ENCODE measurements at places on chromosomes 3 and 15.

- no peak for DNase-seq
Observed at GRCh38 chr15:89812011-89812846, 2.4 kb downstream of the ANPEP start.

DNA sequence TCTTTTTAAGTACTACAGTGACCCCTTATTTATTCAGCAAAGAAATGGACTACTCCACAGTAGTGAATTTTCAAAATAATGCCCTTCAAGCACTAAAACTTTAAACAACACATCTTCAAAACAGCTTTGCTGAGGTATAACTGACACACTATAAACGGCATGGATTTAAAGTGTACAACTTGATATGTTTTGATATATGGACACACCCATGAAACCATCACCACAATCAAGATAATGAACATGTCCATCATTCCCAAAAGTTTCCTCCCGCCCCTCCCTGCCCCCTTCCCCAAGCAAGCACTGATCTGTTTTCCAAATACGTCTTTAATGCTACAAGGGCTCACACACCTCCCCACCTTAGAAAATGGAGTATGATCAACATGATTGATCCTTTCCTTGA lies 1.6 kb upstream of the FURIN start:
- DNase-seq = no peak

- no peak for DNase-seq
Observed at GRCh38 chr3:178201714-178202113, 334.5 kb upstream of the KCNMB2 start.

DNA sequence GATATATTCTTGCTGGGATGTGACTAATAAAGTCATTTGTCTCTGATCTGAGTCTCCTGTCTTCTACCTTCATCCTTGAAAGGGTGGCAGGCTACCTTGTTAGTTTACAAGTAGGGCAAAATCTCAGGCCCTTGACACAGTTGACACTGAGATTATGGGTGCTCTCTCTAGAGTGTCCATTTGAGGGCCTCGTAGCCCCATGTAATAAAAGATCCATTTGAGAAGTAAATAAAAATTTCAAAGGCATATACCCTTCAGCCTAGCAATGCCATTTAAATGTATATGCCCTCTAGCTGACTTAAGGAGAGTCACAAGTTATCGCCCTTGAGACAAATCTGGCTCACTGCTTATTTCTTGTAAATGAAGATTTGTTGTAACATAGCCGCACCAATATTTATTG lies 98.6 kb downstream of the TCF12 start:
- DNase-seq = no peak

- no peak for DNase-seq
Observed at GRCh38 chr3:117752984-117753717, 1043.6 kb downstream of the TUSC7 start.

GRCh38 chr15:96213045-96213444 lies 117.5 kb upstream of the NR2F2 start:
- no peak for DNase-seq

- no peak for DNase-seq
Observed at GRCh38 chr3:10911350-10912002, 81.1 kb upstream of the SLC6A1 start.

- no peak for DNase-seq
Observed at GRCh38 chr15:35514759-35515158, 31.2 kb downstream of the DPH6 start.

DNA sequence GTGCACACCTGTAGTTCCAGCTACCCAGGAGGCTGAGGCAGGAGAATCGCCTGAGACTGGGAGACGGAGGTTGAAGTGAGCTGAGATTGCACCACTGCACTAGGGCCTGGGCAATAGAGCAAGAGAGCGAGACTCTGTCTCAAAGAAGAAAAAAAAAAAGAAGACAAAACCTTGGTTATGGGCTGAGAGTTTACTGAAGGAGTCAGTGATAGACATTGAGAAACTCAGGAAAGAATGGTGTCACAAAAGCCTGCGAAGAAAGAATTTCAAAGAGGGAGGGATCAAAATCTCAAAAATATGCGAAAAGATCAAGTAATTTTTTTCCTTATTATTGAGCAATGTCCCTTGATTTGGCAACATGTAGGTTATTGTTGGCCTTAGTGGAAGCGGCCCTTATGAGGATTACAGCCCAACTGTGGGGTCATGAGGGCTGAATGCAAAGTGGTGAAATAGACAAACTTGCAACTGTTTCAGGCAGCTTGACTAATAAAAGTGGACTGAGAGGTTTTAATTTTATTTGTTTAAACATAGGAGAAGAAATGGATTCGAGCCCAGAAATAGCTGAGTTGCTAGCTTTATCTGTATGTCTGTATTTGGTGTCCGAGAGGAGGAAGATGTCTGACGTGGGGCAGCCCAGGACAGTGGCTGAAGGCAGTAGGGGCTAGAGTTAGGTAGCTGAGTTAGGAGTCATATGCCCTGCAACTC lies 18.8 kb upstream of the CELF6 start:
- DNase-seq = no peak

- no peak for DNase-seq
Observed at GRCh38 chr3:73143821-73144237, 82.4 kb downstream of the EBLN2 start.

- DNase-seq = no peak
Observed at GRCh38 chr3:188956839-188957489, 214.8 kb upstream of the TPRG1 start.

- no peak for DNase-seq
Observed at GRCh38 chr3:54038391-54038790, 84.0 kb upstream of the CACNA2D3 start.

DNA sequence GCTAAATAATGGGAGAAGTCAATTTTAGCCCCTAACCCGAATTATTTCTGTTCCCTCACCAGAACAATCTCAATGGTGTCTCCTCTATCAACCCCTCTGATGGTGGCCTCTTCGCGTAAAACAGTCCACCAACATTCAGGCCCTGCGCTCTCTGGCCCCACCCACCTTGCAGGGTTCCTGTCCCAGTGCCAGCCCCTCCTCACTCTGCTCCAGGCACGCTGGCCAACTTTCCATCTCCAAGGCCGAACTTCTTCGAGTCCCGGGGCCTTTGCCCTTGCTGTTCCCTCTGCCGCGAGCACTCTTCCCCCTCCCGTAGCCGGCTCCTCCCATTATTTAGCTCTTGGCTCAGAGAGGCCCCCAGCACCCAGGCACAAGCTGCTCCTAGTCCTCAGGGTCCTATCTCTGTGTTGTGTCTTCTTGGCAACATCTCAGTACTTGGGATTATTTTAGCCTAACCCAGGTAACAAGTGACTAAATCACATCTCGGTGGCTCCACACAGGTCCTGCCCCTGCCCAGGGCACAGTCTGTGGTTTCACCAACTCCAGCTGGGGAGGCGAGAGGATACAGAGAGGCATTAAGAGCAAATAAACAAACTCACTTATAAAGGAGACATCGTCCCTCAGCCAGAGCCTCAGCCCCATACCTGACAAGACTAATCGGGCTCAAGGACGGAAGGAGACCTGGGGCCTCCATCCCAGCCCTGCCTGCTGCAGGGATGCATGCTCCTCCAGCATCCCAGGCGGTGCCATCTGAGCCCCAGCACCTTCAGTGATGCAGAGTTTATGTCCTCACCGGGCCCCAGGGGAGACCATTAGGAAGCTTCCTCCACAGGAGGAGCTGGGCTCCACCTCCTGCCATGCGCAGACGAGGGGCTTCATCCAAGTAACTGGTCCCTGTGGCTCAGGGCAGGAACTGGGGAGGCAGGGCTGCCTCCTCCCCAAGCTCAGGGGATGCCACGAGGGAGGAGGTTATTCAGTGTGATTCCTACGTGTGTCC lies 19.7 kb upstream of the IQSEC1 start:
- DNase-seq = no peak

- no peak for DNase-seq
Observed at GRCh38 chr3:90069748-90070147, 962.3 kb downstream of the EPHA3 start.

DNA sequence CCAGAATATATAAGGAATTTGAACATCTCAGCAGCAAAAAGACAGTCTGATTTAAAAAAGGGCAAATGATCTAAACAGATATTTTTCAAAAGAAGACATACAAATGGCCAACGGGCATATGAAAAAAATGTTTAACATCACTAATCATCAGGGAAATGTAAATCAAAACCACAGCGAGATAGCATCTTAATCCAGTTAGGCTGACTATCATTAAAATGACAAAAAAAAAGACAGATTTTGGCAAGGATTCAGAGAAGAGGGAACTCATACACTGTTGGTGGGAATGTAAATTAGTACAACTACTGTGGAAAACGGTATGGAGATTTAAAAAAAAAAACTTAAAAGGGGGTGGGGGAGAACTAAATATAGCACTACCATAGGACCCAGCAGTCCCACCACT lies 47.9 kb downstream of the RNF13 start:
- no peak for DNase-seq

- DNase-seq = no peak
Observed at GRCh38 chr3:64110071-64110470, 86.8 kb upstream of the PSMD6 start.

DNA sequence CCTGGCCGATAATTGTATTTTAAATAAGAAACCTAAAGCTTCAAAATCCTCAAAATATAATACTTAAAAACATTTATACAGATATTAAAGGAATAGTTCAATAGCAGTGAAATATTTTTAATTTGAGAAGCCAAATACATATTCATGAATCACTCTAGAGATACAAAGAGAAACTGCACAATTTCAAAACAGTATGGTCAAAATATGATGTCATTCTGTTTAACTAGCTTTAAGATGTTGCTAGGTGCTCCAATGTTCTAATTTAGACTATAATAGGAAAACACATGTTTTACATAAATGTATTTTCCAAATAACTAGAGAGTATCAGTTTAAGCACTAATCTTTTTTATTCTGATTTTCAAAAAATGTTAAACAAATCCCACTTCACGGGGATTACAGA lies 10.3 kb upstream of the NRROS start:
- no peak for DNase-seq

GRCh38 chr3:5002174-5002870 lies 23.1 kb downstream of the BHLHE40 start:
- DNase-seq = no peak

DNA sequence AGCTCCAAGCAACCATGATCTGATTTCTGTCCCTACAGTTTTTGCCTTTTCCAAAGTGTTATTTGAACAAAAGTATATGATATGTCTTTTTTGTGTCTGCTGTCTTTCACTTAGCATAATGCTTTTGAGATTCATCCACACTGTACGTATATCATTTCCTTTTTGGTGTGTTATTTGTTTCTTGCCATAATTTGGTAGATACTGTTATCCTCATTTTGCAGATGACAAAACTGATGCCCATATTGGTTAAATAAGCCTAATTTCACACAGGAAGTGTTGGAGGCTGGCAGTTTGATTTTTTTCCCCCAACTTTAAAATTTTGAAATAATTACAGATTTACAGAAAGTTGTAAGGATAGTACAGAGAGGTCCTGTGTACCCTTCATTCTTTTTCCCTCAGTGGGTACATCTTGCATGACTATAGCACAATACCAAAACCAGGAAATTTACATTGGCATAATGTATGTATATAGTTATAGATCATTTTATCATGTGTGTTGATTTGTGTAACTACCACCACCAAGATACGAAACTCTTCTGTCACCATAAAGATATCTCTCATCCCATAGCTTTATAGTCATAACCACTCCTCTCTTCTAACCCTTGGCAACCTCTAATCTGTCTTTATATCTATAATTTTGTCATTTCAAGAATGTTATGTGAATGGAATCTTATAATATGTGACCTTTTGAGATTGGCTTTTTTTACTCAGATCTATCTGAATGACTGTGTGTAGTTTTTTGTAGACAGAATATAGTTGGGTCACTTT lies 55.6 kb downstream of the RASA2 start:
- DNase-seq = no peak

GRCh38 chr15:22810033-22810852 lies 23.8 kb downstream of the NIPA1 start:
- no peak for DNase-seq

- no peak for DNase-seq
Observed at GRCh38 chr15:77836906-77837648, 204.4 kb upstream of the LINGO1 start.
